HFFc6 (cell line): ENCODE measurements at places on chromosomes 4 and X. TPM values are rescaled to one million over a fixed set of nuclear protein-coding genes. Genes with fewer than 3 reads are reported as not detected.

GRCh38 chr4:5956285-5957021 lies 61.8 kb downstream of the C4orf50 start:
- H3K27me3 ChIP-seq, result peaks cover 1% of the 10 kb centered on the region; the same call in 1 of the 2 replicates
- no peaks in the 10 kb centered on the region for H3K36me3 ChIP-seq
- H3K4me3 ChIP-seq, result no peak overlapping the region

GRCh38 chr4:141425124-141425523 lies 204.4 kb downstream of the ZNF330 start:
- H3K4me3 ChIP-seq, result no peak overlapping the region
- no peak overlapping the region for H3K27ac ChIP-seq
- peaks cover 26% of the 10 kb centered on the region for H3K4me1 ChIP-seq

DNA sequence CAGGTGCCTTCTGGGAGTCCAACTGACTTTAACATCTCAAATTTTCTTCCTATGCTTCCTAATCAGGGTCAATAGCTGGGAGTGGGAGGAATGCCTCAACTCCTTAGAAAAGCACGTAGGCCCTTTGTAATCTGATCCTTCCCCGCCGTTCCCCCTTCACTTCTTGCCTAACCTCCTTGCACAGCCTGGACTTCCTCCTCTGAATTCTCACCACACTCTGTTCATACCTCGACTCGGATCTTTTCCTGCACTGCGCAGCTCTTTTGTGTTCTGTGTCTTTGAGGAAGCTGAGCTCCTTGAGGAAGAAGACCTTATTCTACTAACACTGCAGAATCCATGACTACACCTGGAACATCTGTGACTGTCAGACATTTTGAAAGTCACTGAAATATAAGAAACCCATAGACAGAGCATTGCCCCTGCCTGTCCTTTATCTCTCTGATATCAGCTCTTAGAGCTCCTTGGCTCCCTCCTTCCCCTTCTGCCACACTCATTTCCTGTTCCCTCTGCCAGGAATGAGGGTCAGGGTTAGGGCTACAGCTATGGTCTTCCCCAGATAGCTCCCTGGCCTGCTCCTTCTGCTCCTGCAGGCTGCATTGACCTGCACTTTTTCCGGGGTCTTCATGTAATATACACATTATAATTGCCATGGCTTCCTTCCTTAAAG lies 140.2 kb upstream of the LDB2 start:
- H3K27ac ChIP-seq, result no peak overlapping the region
- no peak for DNase-seq
- peaks cover 26% of the 10 kb centered on the region for H3K4me1 ChIP-seq

Gene DCLK2
- 33.6 to 48.2 TPM (median 36.7 TPM) in 3 replicates for total RNA-seq

DNA sequence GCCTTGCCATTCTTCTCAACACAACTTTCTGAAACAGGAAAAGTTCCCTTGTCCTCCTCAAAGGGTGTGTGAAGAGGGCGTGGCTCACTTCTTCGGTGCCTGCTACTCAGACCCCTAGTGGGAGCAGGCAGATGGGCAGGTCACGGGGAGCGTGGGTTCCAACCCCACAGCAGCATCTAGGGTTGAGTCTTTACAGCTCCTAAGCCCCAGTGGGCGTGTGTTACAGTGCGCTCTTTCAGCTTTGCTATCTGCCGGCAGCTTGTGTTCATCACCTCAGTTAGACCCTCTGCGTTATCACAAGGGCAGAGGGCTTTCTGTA lies 57.5 kb upstream of the KLF3 start:
- H3K4me3 ChIP-seq, result no peak overlapping the region
- H3K4me1 ChIP-seq, result no peaks in the 10 kb centered on the region; the same call in 1 of the 2 replicates
- no peak overlapping the region for H3K27ac ChIP-seq

Gene NUDT10
- not detected in 3 replicates for total RNA-seq

DNA sequence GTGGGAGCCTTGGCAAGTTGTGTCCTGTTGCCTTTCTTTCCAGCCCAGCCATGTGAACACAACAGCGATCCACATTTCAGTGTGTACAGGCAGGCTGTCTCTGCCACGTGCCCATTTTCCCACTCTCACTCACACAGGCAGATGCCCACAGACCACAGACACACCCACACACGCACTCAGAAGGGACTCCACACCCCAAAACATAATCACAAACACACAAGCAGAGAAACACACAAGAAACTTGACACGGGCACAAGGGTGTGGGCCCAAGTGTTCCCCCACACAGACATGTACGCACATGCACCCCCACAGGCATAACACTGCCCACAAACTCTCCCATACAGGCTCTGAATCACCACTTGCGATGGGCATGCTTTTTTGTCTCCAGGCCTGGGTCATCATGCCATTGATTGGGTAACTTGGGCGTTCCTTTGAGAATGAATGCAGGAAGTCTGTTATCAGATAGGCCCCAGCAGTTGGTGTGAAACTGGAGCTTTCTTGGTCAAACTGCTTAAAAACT lies 84.3 kb downstream of the NBDY start:
- peak; percentile 63 for DNase-seq
- peaks cover 5% of the 10 kb centered on the region; the same call in 1 of the 2 replicates for H3K36me3 ChIP-seq
- H3K27ac ChIP-seq, result peak overlapping the region; percentile 63; the same call in 1 of the 2 replicates
- H3K4me1 ChIP-seq, result peaks cover 19% of the 10 kb centered on the region
- no peak overlapping the region for H3K4me3 ChIP-seq

- peak; percentile 58 for DNase-seq
- peak overlapping the region; percentile 55 for H3K27ac ChIP-seq
- H3K4me3 ChIP-seq, result no peak overlapping the region
These were observed 61.1 kb upstream of the DCTD start for GRCh38 chr4:182978152-182978827.

Gene RAB41
- total RNA-seq, result not detected in 2 replicates

GRCh38 chr4:156298230-156298629 lies 344.6 kb upstream of the CTSO start:
- no peaks in the 10 kb centered on the region for H3K36me3 ChIP-seq
- H3K4me3 ChIP-seq, result no peak overlapping the region
- peaks cover 41% of the 10 kb centered on the region for H3K4me1 ChIP-seq
- no peaks in the 10 kb centered on the region for H3K27me3 ChIP-seq
- H3K27ac ChIP-seq, result peak overlapping the region; percentile 72

GRCh38 chr4:96262057-96262456 lies 422.2 kb downstream of the PDHA2 start:
- H3K27ac ChIP-seq, result no peak overlapping the region
- no peak overlapping the region for H3K4me3 ChIP-seq
- no peak for DNase-seq
- H3K27me3 ChIP-seq, result no peaks in the 10 kb centered on the region

DNA sequence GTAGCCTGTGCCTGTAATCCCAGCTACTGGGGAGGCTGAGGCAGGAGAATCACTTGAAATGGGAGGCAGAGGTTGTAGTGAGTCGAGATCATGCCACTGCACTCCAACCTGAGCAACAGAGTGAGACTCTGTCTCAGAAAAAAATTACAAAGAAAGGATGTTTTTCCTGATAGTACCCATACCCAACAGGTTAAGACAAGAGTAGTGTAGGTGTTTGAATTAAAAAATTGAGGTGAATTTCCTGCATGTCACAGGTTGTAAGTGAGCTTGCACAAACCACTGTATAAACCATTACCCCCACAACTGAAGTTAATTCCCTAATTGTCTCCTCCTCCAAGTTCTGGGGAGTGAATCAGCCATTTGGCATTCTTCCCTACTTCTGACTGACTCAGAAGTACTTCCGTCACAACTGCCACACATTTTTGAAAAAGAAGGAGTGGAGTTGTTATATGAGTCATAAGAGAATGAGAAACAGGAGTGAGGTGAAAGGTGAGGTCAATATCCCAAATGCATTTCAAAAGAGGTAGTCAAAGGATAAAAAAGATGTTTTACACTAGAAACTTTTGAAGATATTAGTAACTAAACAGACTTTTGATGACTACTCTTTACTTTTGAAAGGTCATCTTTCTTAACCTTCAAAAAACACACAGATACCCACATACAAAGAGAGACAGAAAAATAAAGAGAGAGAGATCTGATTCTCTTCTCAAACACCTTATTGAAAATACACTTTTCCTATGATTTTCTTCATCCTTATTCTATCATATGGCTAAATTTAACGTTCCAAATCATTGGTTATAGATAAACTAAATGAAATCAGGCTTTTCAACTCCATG lies 134.5 kb downstream of the BTC start:
- peaks cover 38% of the 10 kb centered on the region for H3K4me1 ChIP-seq
- DNase-seq, result peak; percentile 99
- peaks cover 7% of the 10 kb centered on the region; the same call in 1 of the 2 replicates for H3K36me3 ChIP-seq
- H3K27ac ChIP-seq, result peak overlapping the region; percentile 87

Gene TET2
- 7.8 and 9.5 TPM in 2 replicates for total RNA-seq

DNA sequence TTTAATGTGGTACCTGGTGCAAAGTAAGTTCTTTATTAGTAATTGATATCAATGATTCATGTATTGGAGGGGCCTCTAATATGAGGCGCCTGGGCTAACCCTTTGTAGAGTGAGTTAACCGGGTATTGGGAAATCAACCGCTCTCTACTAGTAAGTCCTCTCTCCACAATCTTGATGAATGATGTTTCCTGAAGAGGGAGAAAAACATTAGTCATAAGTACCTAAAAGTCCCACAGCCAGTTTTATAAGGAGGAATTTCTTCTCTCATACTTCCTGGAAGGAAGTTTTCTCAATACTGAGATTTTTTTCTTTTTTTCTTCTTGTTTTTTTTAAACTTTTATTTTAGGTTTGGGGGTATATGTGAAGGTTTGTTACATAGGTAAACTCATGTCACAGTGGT lies 62.3 kb downstream of the AGTR2 start:
- no peaks in the 10 kb centered on the region for H3K27me3 ChIP-seq
- H3K27ac ChIP-seq, result no peak overlapping the region
- H3K4me1 ChIP-seq, result no peaks in the 10 kb centered on the region
- no peak overlapping the region for H3K4me3 ChIP-seq

GRCh38 chrX:109707720-109708119 lies 25.3 kb downstream of the ACSL4 start:
- no peaks in the 10 kb centered on the region for H3K27me3 ChIP-seq
- no peak overlapping the region for H3K4me3 ChIP-seq
- no peak overlapping the region for H3K27ac ChIP-seq
- H3K36me3 ChIP-seq, result peaks cover 6% of the 10 kb centered on the region

GRCh38 chr4:27692158-27692557 lies 831.5 kb downstream of the STIM2 start:
- no peak overlapping the region for H3K27ac ChIP-seq
- H3K36me3 ChIP-seq, result no peaks in the 10 kb centered on the region
- DNase-seq, result peak; percentile 67

- H3K4me1 ChIP-seq, result no peaks in the 10 kb centered on the region
- DNase-seq, result no peak
- H3K27ac ChIP-seq, result no peak overlapping the region
- no peak overlapping the region for H3K4me3 ChIP-seq
- H3K27me3 ChIP-seq, result no peaks in the 10 kb centered on the region
These were observed 341.2 kb downstream of the TECRL start for GRCh38 chr4:64068096-64068495.

DNA sequence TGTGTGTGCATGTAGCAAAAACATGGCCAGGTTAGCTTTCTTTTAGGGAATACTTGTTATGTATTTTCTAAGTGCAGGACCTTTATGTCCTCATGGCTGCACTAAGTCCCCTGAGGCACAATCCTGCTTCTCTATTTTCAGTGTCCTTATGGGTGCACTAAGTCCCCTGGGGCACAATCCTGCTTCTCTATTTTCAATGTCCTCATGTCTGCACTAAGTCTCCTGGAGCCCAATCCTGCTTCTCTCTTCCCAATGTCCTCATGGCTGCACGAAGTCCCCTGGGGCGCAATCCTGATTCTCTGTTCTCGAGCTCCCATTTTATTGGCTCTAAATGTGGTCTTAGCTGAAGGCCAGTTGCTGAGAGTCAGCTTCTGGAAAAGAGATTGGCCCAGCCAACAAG lies 49.7 kb upstream of the GPRIN3 start:
- H3K36me3 ChIP-seq, result no peaks in the 10 kb centered on the region
- H3K4me1 ChIP-seq, result peaks cover 5% of the 10 kb centered on the region; the same call in 1 of the 2 replicates
- peaks cover 24% of the 10 kb centered on the region for H3K27me3 ChIP-seq
- no peak overlapping the region for H3K27ac ChIP-seq

Gene CSAG3
- not detected in 3 replicates for total RNA-seq

Gene CYLC1
- total RNA-seq, result not detected in 3 replicates

GRCh38 chr4:6845027-6845426 lies 62.5 kb downstream of the KIAA0232 start:
- H3K4me3 ChIP-seq, result no peak overlapping the region
- no peak overlapping the region for H3K27ac ChIP-seq
- H3K4me1 ChIP-seq, result peaks cover 24% of the 10 kb centered on the region
- no peaks in the 10 kb centered on the region for H3K27me3 ChIP-seq
- peaks cover 12% of the 10 kb centered on the region for H3K36me3 ChIP-seq
- no peak for DNase-seq

GRCh38 chrX:118174516-118175098 lies 58.0 kb upstream of the KLHL13 start:
- no peak for DNase-seq
- H3K4me1 ChIP-seq, result no peaks in the 10 kb centered on the region
- no peak overlapping the region for H3K4me3 ChIP-seq
- H3K27ac ChIP-seq, result no peak overlapping the region
- no peaks in the 10 kb centered on the region for H3K36me3 ChIP-seq

DNA sequence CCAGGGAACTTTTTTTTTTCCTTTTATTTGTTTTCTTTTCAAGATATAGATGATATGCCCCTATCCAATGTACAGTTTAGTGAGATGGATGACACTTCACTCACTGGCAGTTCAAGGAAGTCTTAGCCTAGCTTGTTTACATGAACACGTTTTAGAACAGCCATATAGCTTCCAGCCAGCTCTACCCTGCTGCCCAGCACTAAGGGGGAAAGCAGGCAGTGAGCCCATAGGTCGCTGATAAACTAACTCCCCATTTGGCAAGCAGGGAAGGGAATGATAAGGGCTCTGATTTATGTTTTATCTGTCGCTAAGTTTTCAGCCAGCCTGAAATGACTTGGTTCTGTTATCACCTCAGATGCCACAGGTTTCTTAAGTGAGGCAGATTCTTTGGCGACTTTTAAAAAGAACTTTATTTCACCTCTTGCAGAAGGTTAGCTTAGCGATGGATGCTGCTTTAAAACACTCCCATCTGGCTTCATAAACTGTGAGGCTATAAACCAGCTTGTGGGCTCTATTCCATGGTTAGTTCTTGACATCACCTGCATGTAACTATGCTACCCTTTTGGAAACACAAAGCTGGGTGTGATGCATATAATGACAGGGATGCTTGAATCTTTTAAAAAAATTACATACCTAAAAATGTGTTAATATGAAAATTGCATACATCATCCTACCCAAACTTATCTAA lies 348.4 kb downstream of the FBXO8 start:
- no peak for DNase-seq
- peaks cover 2% of the 10 kb centered on the region; the same call in 1 of the 2 replicates for H3K27me3 ChIP-seq
- H3K36me3 ChIP-seq, result no peaks in the 10 kb centered on the region
- no peak overlapping the region for H3K4me3 ChIP-seq

GRCh38 chr4:99917575-99917974 lies 23.3 kb upstream of the LAMTOR3 start:
- H3K27me3 ChIP-seq, result no peaks in the 10 kb centered on the region; the same call in 1 of the 2 replicates
- no peak for DNase-seq
- peaks cover 41% of the 10 kb centered on the region for H3K36me3 ChIP-seq
- no peak overlapping the region for H3K27ac ChIP-seq

- peaks cover 5% of the 10 kb centered on the region; the same call in 1 of the 2 replicates for H3K36me3 ChIP-seq
- no peak overlapping the region for H3K4me3 ChIP-seq
- no peaks in the 10 kb centered on the region for H3K27me3 ChIP-seq
- DNase-seq, result no peak
- no peak overlapping the region for H3K27ac ChIP-seq
These were observed 576.0 kb upstream of the PABPC4L start for GRCh38 chr4:134777606-134778005.
